ENCODE measurements at places on chromosomes 1 and 21. TPM values are rescaled to one million over a fixed set of nuclear protein-coding genes. Genes with fewer than 3 reads are reported as not detected.
A peak's percentile ranks its signal among the peaks of the same experiment; 100 is the strongest.

The LEMD1 gene
- total RNA-seq, result not detected

The FAM151A gene
- total RNA-seq, result not detected

The NHLH2 gene
- total RNA-seq, result not detected

DNA sequence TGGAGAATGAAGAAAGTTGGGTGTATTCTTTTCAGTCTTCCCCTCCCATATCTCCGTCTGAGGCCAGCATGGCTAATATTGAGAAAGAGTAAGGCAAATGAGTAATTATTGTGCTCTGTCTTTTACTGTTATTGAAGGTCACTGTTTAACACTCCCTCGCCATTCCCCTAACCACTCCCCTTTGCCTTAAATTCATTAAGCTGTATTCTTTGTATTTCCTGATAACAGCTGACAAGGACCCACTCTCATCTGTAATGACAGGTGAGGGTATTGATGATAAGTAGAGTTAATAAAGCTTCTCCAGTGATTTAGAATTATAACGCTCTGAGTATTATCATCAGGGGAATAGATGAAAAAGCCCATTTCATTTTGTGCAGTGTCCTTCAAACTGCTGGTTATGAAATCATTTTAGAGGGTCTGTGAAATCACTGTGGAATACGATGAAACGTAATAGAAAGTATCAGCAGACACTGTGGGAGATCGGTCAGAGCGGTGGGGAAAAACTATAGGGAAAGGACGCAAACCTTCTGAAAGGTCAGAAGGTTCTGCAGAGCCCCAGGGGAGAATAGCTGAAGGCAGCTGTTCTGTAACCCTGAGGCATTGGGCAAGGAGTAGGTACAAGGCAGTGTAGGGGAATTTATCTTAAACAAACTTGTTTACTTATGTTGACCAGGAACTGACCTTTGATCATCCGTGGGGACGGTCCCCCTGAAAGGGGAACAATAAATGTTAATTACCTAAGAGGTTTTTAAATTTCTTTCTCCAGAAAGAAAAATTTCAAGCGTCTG is 46.3 kb upstream of the CACYBP start:
- no peaks in the 10 kb centered on the region for H3K36me3 ChIP-seq
- no peak overlapping the region for H3K27ac ChIP-seq
- DNase-seq, result no peak
- peaks cover 4% of the 10 kb centered on the region for H3K4me1 ChIP-seq

- H3K4me3 ChIP-seq, result no peak overlapping the region
- H3K27ac ChIP-seq, result no peak overlapping the region
- peaks cover 8% of the 10 kb centered on the region for H3K4me1 ChIP-seq
- DNase-seq, result no peak
Measured at GRCh38 chr1:247376659-247377058, 39.3 kb upstream of the NLRP3 start.

DNA sequence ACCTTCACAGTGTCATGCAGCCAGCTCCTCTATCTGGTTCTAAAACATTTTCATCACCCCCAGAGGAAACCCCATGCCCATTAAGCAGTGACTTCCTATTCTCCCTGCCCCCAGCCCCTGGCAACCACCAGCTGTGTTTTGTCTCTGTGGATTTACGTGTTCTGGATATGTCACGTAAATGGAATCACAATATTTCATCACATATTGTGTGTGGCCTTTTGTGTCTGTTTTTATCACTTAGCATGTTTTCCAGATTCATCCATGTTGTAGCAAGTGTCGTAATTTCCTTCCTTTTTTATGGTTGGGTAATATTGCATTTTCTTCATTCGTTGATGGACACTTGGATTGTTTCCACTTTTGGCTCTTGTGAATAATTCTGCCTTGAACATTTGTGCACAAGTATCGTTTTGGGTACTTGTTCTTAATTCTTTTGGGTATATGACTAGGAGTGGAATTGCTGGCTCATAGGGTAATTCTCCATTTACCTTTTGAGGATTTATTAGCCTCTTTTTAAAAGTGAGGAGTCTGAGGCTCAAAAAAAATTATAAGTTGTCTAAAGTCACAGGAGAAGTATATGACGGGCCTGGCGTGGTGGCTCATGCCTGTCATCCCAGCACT is 127.0 kb downstream of the MRPS6 start:
- H3K27me3 ChIP-seq, result no peaks in the 10 kb centered on the region
- H3K4me3 ChIP-seq, result no peak overlapping the region
- DNase-seq, result no peak
- peaks cover 29% of the 10 kb centered on the region for H3K4me1 ChIP-seq
- no peak overlapping the region for H3K27ac ChIP-seq

GRCh38 chr1:205417870-205418635 is 3.8 kb downstream of the LEMD1 start:
- H3K36me3 ChIP-seq, result no peaks in the 10 kb centered on the region
- no peak for DNase-seq
- H3K4me1 ChIP-seq, result no peaks in the 10 kb centered on the region
- H3K27ac ChIP-seq, result no peak overlapping the region

DNA sequence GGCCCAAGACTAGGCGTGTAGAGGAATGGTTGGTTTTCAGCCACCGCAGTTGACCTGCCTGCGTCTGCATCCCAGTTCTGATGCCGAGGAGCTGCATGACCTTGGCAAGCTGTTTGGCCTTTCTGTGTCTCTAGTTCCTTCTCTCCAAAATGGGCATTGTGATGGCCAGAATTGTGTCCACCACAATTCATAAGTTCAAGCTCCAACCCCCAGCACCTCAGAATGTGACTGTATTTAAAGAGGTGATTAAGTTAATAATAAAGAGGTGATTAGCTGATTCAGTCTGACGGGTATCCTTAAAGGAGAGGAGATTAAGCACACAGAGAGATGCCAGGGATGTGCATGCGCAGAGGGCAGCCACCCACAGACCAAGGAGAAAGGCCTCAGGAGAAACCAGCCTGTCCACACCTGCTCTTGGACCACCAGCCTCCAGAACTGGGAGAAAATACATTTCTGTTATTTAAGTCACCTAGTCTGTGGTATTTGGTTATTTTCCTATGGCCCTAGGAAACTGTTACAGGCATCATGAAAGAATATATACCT is 28.5 kb downstream of the MAB21L3 start:
- H3K4me1 ChIP-seq, result no peaks in the 10 kb centered on the region
- no peak for DNase-seq
- H3K27me3 ChIP-seq, result peaks cover 3% of the 10 kb centered on the region

- no peak for DNase-seq
- no peaks in the 10 kb centered on the region for H3K36me3 ChIP-seq
- no peak overlapping the region for H3K4me3 ChIP-seq
- H3K27me3 ChIP-seq, result no peaks in the 10 kb centered on the region
- no peak overlapping the region for H3K27ac ChIP-seq
Measured at GRCh38 chr1:236302941-236303340, 21.2 kb upstream of the ERO1B start.

DNA sequence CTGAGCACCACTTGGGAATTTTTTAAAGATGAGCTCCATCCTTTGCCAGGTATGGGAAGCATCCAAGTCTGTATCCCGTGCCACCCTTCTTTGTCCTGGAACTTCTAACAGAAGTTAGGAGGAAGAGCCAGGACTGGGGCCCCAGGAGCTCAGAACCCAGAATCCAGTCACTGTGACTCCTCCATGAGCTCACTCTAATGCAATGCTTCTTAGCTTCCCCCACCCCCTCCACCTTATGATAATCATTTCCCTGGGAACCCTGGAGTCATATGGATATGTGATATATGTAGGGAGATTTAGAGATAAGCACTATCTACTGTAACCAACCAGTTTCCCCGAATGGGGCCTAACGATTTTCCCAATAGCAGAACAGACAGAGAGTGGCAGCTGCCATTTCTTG is 758 bp upstream of the SPRR5 start:
- H3K4me1 ChIP-seq, result no peaks in the 10 kb centered on the region
- no peak for DNase-seq
- H3K4me3 ChIP-seq, result no peak overlapping the region
- H3K27ac ChIP-seq, result no peak overlapping the region

DNA sequence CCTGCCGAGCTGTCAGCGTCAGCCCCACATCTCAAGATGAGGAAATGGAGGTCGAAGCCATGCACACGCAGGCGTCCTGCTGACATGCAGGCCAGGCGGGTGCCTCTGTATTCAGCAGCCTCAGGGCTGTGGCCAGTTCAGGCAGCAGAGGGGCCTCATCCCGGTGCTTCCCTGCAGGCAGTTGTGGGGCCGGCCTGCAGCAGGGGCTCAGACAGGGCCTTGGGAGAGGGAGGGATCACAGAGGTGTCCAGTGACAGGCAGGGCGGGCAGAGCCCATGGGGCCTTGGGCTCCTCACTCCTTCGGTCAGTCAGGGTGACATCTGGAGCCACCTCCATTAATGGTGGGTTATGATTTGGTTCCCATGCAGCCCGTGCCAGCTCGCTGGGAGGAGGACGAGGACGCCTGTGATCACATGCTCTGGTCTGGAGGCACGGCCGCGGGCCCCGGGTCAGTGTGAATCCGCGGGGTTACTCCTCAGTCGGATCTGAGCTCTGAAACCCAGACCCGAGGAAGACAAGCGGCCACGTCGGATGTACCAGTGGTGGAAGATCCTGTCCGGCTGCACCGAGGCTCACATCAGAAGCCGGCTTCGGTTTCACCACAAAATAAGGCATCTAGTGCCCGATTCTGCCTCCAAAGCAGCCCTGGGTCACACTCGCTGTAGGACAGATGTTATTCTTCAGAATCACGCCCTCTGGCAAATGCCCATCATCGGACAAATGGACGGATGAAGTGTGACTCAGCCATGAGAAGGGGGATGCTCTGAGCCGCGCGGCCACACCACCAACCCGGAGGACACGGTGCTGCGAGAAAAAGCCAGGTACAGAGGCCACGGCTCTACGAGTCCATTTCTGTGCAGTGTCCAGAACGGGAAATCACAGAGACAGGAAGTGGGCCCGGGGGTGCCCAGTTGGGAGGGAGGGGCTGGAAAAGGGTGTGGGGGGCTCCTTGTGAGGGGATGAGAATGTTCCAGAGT is 33.4 kb downstream of the KRTAP10-1 start:
- no peak overlapping the region for H3K4me3 ChIP-seq
- no peaks in the 10 kb centered on the region for H3K36me3 ChIP-seq
- no peaks in the 10 kb centered on the region for H3K4me1 ChIP-seq
- H3K27me3 ChIP-seq, result peaks cover 32% of the 10 kb centered on the region

DNA sequence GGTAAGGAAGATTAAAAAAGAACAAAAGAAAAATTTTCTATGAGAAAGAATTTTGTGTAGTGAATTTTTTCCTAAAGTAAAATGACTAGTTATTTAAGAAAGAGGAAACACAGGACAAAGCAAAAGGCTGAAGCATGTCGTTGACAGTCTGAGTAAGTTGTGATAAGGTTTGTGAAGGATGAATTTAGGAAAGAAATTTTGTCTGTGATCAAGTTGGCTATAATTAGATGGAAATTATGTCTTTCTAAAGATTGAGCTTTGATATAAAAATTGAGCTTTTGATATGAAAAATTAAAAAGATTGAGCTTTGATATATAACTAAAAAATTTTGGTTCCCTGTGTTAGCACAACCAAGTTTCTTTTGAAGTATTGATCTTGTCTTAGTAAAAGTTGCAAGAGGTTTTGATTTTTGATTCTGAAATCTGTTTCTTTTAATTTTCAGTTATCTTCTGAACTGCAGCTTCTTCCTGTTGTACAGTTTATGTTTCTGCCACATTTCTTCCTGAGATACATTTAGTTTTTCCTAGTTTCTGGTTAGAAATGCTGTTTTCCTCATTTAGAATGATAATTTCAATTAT is 101.7 kb upstream of the KIAA0040 start:
- H3K27me3 ChIP-seq, result peaks cover 2% of the 10 kb centered on the region
- no peak overlapping the region for H3K4me3 ChIP-seq
- H3K27ac ChIP-seq, result no peak overlapping the region
- H3K36me3 ChIP-seq, result no peaks in the 10 kb centered on the region
- no peak for DNase-seq
- H3K4me1 ChIP-seq, result peaks cover 8% of the 10 kb centered on the region

DNA sequence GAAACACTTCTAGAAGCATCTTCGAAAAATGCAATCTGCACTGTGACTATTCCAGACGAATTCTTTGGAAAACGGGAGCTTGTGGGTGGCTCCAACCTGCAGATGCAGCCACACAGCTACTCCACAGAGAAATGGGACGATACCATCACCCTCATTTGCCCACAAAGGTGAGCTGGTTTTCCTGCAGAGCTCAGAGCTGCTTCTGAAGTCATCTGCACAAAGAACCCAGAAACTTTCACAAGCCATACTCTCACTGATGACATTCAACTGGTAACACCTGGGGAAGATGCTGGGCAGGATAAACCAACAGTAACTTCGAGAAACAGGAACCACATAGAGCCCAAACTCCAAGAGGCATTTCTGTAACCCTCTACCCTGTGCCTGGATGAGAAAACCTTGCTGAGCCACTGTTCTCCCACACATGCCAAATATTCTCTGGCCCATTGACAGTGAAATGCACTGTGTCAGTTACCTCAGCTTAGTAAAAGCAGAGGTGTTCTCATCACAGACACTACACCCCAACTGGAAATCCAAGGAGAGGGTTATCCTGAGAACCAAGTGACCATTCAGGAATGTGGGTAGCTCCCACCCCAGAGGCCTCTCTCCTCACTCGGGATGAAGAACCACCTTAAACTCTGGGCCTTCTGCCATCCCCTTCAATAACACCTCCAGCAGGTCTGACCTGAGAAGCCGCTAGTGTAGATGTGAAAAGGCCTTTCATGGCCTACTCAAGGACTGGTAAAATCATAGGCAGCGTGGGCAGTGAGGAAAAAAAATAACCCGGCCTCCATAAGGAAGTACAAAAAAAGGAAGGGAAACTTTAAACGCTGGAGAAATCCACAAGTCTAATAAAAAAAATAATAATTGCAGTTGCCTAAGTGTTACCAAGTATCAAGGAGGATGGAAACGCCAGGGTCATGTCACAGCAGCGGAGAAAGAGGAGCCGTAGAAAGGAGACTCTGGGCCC is 56.7 kb downstream of the HSF2BP start:
- peaks cover 18% of the 10 kb centered on the region for H3K27me3 ChIP-seq
- H3K36me3 ChIP-seq, result no peaks in the 10 kb centered on the region
- no peak for DNase-seq
- no peak overlapping the region for H3K4me3 ChIP-seq
- H3K4me1 ChIP-seq, result no peaks in the 10 kb centered on the region
- H3K27ac ChIP-seq, result no peak overlapping the region

- H3K4me3 ChIP-seq, result no peak within 1 kb of the TSS
- H3K27me3 ChIP-seq, result peaks cover 96% of the 10 kb centered on the region
- no peaks in the 10 kb centered on the region for H3K4me1 ChIP-seq
- no peak within 1 kb of the TSS for H3K27ac ChIP-seq
- DNase-seq, result no peak
- H3K36me3 ChIP-seq, result no peaks in the 10 kb centered on the region
Measured at GRCh38 chr1:46489638-46490405, at the start of gene DMBX1. TSS of gene DMBX1 (plus strand) at chr1:46489836. CDS start at chr1:46507011, 17,175 bp downstream.

GRCh38 chr1:47436979-47437446 is 831 bp upstream of the FOXD2 start:
- peaks cover 66% of the 10 kb centered on the region for H3K27me3 ChIP-seq
- H3K36me3 ChIP-seq, result no peaks in the 10 kb centered on the region
- peak overlapping the region; percentile 58 for H3K4me3 ChIP-seq

- H3K4me3 ChIP-seq, result no peak overlapping the region
- peaks cover 20% of the 10 kb centered on the region for H3K4me1 ChIP-seq
- no peaks in the 10 kb centered on the region for H3K27me3 ChIP-seq
- no peak for DNase-seq
Measured at GRCh38 chr1:223298701-223299100, 65.3 kb downstream of the SUSD4 start.

- no peaks in the 10 kb centered on the region for H3K27me3 ChIP-seq
- H3K4me1 ChIP-seq, result no peaks in the 10 kb centered on the region
- no peak for DNase-seq
Measured at GRCh38 chr1:110585481-110585880, 20.7 kb downstream of the KCNA2 start.
